ENCODE measurements at places on chromosomes 4 and X.
A peak's percentile ranks its signal among the peaks of the same experiment; 100 is the strongest.

GRCh38 chrX:123202523-123202922 lies 18.4 kb downstream of the GRIA3 start:
- no peak for DNase-seq

DNA sequence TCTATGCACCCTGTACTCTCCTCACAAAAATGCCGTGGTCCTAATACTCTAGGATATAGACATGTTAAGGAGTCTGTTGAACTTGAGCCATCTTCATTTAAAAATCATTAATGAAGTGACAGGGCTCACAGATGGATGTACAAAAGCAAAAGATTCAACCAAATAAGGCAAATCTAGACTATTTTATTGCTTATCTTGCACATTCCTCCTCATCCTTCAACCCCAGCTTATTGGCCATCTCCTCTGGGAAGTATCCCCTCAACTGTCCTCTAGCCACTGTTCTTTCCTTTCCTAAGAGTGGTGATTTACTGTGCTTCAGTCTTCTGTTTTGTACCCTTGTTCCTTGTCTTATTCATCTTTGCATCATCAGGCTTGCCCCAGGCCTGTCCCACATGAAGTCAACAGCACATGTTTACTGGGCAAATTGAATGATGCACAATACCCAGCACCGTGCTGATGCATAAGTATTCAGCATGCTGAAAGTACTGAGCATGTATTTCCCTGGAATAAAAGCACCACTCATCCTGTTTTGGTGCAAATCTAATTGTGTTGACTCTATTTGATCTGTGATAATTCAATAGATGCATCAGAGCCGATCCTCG lies 287.3 kb upstream of the CLNK start:
- DNase-seq: no peak

GRCh38 chr4:55904576-55904975 lies 44.2 kb upstream of the CEP135 start:
- DNase-seq: no peak

DNA sequence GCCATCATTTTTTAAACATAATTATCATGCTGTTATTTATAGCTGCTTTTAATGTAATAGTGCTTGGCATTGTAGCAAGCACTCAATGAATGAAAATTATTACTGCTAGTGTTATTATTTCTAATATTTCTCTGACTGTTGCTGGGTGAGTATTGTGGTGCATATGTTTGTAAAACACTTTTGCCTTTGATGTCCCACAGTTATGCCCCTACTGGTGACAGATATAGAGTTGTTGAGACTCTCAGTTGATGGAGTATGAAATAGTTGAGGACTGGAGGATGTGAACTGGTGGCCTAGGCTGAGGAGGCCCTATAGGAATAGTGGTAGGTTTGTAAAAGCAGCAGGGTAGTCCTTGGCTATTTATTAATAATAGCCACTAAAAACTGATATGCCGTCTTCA lies 9.6 kb downstream of the INTS6L start:
- DNase-seq: no peak

DNA sequence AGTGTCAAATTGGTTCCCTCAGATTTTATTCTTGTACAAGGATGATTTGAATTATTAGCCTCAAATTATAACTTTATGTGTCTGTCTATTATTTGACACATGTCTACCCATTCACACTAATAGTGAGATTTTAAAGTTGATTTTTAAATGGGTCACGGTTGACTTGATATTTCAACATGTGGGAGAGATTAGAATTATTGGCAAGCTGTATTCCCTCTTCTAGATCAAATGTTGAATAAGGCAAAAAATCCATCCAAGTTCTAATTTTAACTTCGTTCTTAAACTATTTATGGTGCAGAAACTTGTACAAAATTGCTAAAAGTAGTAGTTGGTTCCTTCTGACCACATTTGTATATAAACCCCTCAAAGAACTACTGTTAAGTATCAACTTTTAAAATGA lies 1498.0 kb downstream of the STIM2 start:
- no peak for DNase-seq

- DNase-seq: no peak
Measured at GRCh38 chrX:21958916-21959315, 18.4 kb downstream of the SMS start.

DNA sequence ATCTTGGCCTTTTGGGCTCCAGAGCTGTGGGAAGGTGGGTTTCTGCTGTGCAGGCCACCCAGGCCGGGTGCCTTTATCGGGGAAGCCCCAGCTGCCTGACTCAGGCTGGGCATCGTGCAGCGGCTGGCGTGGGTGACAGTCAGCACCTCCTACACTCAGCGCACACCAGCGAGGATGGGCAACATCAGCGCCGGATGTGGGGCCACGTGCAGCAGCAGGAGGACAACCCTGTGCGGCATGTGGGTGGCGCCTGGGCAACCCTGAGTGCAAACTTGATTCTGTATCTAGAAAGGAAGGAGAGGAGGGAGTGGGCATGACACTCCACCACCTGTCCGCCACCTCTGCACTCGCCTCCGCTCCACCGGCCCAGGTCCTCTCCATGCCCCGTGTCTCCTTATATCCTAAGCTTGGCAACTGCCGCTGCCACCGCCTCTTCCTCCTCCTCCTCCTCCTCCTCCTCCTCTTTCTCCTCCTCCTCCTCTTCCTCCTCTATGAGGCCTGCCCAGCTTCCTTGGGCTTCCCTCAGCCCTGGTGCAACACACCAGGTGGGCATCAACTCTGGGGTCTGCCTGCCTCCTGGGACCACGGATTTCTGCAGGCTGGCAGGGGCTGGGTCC lies 107.4 kb upstream of the AFAP1 start:
- DNase-seq: no peak

DNA sequence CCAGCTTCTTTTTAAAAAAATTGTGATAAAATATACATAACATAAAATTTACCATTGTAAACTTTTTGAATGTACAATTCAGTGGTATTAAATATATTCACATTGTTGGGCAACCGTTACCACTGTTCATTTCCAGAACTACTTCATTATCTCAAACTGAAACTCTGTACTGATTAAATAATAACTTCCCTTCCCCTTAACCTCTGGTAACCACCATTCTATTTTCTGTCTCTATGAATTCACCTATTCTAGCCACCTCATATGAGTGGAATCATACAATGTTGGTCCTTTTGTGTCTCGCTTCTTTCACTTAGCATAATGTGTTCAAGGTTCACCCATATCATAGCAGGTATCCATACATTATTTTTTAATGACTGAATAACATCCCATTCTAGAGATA lies 8.3 kb downstream of the GPR50 start:
- DNase-seq: no peak

- DNase-seq: no peak
Measured at GRCh38 chrX:152819732-152820131, 10.8 kb downstream of the CETN2 start.

- no peak for DNase-seq
Measured at GRCh38 chr4:168598191-168598590, 101.3 kb downstream of the PALLD start.

DNA sequence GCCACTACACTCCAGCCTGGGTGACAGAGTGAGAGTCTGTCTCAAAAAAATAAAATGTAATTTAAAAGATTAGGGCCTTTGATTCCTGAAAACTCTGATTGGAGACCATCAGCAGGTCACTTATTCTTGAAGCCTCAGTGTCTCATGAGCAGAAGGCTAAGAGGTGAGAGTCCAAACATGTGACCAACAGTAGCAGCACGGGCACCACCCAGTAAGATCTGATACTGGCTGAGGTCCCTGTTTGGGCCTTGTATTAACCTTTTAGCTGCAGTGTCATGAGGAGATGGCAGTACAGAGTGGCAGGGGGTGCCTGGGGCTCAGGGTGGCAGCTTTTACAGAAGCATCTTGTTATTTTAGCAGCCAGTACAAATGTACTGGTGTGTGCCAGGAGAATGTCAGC lies 89.3 kb downstream of the FHDC1 start:
- DNase-seq: no peak

DNA sequence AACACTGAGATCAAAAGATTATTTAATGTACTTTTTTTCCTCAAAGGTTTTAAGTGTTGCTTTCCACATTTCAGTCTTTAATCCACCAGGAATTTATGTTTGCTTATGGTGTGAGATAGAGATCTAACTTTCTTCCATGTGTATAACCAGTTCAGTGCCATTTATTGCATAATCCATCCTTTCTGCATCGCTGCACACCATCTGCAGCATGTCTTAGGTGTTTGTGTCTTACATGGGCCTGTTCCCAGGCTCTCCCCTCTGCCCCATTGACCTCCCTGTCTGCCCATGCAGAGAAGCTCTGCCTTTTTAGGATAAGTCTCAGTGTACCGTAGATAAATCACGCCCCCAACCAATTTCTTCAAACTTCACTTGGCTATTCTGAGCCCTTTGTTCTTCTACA lies 30.3 kb downstream of the NSDHL start:
- DNase-seq: peak; percentile 58

DNA sequence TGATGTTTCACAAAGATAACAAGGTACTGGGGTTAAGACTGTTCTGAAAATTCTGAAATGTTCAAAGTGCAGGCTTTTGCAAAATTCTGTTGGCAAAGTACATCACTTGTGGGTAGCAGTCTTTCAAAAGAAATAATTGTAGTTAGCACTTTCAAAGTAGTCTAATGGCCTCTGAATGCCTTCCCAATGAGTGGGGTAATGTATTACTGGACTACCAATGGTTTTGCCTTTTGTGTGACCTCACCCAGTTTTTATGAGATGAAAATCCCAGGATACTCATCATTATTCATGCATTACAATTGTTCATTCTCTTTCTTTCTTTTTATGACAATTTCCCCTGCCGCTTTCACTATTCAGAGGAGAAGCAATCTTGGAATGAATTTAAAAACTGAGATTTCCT lies 686.1 kb downstream of the GLUD2 start:
- no peak for DNase-seq

DNA sequence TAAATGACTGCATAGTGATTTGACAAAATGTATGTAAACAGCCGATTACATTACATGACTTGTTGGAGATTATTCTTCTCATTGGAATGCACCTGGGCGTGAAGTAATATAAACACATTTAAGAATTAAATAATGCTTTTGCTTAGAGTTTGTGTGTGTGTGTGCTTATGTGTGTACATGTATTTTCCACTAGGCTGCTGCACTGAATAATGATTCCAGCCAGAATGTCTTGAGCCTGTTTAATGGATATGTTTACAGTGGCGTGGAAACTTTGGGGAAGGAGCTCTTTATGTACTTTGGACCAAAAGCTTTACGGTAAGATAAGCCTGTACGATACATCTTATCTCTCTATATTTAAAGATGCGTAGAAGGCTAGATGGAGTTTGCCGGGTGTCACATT lies 12.6 kb downstream of the NEIL3 start:
- no peak for DNase-seq

DNA sequence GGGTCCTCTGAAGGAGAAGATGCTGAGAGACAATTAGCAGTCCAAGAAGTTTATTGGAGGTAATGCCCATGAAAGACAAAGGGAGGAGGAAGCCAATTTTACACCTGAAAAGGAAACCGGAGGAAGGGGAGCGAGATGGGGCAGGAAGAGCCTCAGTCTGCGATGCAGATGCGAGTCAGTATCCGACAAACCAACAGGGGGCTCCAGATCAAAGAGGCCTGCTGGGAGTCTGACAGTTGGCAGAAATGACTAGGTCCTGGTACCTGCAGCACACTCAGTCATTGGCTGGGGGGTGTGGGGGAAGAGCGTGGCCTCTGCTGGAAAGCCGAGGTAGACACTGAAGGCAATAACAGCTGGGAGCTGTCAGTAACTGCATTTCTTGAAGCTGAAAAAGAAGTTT lies 231.1 kb upstream of the CENPE start:
- no peak for DNase-seq

DNA sequence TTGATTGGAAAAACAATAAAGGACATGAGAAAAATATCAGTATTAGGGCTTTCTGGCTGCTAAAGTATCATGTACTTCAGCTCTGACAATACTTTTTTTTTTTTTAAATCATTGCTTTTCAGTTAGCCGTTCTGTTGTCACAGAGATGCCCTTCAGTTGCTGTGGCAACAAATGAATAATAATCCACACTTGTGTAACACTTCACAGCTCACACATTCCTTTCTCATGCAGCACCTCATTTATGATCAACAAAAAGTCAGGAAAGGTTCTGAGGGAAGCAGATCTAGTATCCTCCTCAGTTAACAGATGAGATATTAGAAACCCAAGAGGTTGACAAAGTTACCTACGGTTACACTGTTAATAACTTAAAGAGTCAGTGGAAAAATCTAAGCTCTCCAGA lies 444.2 kb upstream of the SLIT2 start:
- DNase-seq: no peak

DNA sequence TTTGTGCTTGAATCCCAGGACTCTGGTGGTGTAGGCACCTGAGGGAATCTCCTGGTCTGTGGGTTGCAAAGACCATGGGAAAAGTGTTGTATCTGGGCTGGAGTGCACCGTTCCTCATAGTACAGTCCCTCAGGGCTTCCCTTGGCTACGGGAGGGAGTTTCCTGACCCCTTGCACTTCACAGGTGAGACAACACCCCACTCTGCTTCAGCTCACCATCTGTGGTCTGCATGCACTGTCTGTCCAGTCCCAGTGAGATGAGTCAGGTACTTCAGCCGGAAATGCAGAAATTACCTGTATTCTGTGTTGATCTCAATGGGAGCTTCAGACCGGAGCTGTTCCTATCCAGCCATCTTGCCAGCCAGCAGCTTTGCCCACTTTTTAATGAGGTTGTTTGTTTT lies 353.0 kb upstream of the IRS4 start:
- DNase-seq: no peak

GRCh38 chrX:41240509-41240908 lies 93.5 kb upstream of the DDX3X start:
- DNase-seq: no peak

GRCh38 chr4:38664706-38665401 lies 855 bp downstream of the KLF3 start:
- peak; percentile 59 for DNase-seq

GRCh38 chrX:24396931-24397279 lies 36.5 kb downstream of the SUPT20HL1 start:
- DNase-seq: no peak

GRCh38 chr4:100083289-100083688 lies 107.0 kb downstream of the DDIT4L start:
- DNase-seq: no peak

DNA sequence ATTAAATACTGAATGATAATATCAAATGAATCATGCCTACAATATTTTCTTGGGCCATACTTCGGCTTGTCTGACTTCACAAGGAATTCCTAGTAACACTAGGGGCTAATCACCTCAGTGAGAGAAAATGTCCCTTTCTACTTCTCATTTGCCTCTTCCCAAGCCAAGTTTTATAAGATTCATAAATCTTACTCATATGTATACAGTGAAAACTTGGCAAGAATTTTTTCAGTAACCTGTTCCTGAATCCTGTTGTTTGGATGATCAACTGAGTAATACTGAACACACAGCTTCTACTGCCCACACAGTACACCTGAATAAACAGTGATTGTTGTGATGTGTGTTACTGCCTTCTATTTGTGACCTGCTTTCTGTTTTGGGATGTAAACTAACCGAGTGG lies 16.5 kb downstream of the TMPRSS11E start:
- DNase-seq: no peak

DNA sequence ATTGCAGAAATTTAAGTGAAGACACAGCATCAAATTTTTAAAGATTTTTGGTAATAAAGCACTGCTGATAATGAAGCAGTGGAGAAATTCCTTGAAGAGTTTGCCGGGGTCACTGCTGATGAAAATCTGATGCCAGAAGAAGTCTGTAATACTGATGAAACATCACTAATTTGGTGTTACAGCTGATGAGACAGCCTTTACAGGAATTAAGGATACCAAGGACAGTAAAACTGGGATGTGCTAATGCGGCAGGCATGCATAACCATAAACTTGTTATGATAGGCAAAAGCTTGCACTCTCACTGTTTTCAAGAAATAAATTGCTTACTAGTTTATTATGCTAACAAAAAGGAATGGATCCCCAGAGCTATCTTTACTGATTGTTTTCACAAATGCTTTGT lies 52.9 kb upstream of the VEGFC start:
- no peak for DNase-seq

All from NCI-H524 (cell line).